ENCODE measurements at places on chromosomes 4 and X.

DNA sequence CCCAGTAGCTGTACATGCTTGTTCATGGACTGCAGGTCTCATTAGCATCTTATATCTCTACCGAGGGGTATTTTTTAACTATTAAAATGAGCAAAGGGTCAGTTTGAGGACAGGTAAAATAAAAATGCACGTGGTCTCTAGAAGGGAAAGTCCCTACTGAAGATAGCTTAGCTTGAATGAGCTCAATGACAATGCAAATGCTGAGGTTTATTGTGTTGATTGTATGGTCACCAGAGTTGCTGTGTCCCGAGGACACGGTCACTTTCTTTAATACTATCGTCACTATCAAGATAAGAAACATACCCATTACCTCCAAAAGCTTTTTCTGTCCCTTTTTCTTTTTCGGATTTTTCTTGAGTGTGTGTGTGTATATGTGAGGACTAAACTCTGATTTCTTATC, 250.5 kb upstream of the PRKX start:
- no peak overlapping the region for H3K27ac ChIP-seq
- H3K4me1 ChIP-seq = peaks cover 4% of the 10 kb centered on the region
- DNase-seq = no peak

GRCh38 chrX:154098551-154098950, 1.0 kb upstream of the MECP2 start:
- H3K27ac ChIP-seq = peak overlapping the region; percentile 89
- peaks cover 48% of the 10 kb centered on the region for H3K4me1 ChIP-seq
- DNase-seq = no peak
- H3K4me3 ChIP-seq = peak overlapping the region; percentile 76
- peaks cover 48% of the 10 kb centered on the region for H3K27me3 ChIP-seq

DNA sequence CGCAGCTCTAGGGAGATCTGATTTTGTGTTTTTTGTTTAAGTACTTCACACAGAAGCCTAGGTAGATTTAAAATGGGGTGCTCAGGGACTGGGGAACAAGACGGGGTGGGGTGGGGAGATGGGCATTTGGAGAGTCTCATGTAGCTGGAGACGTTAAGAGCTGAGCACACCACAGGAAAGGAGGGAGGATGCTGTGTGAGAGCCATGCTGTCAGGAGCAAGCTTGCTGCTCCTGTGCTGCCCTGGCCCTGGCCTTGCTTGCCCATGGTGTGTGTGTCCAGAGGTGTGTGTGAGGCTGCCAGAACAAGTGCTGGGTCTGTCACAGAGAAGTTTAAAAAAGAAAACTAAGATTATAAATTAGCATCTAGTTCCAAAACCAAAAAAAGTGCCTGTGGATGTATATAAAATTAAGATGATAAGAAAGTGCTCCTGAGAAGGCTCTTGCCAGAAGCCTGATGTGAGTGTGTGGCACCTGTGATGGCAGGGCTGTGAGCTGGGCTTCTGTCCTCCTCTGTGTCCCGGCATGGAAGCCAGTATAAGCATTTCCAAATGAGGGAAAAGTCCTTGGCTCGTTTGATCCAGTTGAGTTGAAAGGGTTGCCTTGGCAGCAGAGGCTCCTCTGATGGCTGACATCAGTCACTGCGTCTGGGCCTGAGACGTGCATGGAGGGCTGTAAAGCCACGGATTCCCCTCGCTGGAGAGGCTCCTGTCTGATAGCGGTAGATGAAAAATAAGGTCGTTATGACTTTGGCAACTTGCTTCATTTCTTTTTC, 63.5 kb downstream of the NELFA start:
- H3K4me1 ChIP-seq = no peaks in the 10 kb centered on the region
- DNase-seq = no peak
- H3K36me3 ChIP-seq = peaks cover 90% of the 10 kb centered on the region
- H3K27ac ChIP-seq = no peak overlapping the region
- no peaks in the 10 kb centered on the region for H3K27me3 ChIP-seq
- H3K4me3 ChIP-seq = no peak overlapping the region

GRCh38 chr4:62058571-62058970, 858.4 kb downstream of the ADGRL3 start:
- DNase-seq = no peak
- H3K27me3 ChIP-seq = no peaks in the 10 kb centered on the region
- H3K36me3 ChIP-seq = no peaks in the 10 kb centered on the region
- H3K4me3 ChIP-seq = no peak overlapping the region

DNA sequence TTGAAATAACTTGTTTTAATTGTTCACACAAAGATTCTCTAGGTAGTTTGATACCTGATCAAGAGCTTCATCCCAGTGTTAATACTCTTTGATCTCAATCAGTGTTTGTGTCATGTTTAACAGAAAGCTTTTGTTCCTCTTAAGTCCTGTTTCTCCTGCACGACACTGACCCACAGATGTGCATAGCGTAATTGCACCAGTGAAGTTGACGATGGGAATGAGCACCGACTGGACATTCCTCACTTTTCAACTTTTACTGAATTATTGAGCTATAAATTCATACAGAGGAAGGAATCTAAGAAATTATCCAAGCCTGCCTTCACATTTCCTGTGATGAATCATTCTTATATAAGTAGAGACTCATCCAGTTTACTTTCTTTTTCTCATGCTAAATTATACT, 878.7 kb upstream of the TENM3 start:
- no peak overlapping the region for H3K27ac ChIP-seq
- no peak overlapping the region for H3K4me3 ChIP-seq
- no peaks in the 10 kb centered on the region for H3K27me3 ChIP-seq
- DNase-seq = no peak
- no peaks in the 10 kb centered on the region for H3K36me3 ChIP-seq
- no peaks in the 10 kb centered on the region for H3K4me1 ChIP-seq

- no peak overlapping the region for H3K27ac ChIP-seq
- no peak for DNase-seq
- H3K36me3 ChIP-seq = no peaks in the 10 kb centered on the region
- no peaks in the 10 kb centered on the region for H3K4me1 ChIP-seq
- H3K4me3 ChIP-seq = no peak overlapping the region
Measured at GRCh38 chr4:14888790-14889572, 113.3 kb upstream of the CPEB2 start.

- no peak for DNase-seq
- no peak overlapping the region for H3K27ac ChIP-seq
- H3K4me3 ChIP-seq = no peak overlapping the region
- H3K27me3 ChIP-seq = peaks cover 19% of the 10 kb centered on the region
- no peaks in the 10 kb centered on the region for H3K36me3 ChIP-seq
Measured at GRCh38 chr4:7632971-7633370, 198.2 kb upstream of the PSAPL1 start.

DNA sequence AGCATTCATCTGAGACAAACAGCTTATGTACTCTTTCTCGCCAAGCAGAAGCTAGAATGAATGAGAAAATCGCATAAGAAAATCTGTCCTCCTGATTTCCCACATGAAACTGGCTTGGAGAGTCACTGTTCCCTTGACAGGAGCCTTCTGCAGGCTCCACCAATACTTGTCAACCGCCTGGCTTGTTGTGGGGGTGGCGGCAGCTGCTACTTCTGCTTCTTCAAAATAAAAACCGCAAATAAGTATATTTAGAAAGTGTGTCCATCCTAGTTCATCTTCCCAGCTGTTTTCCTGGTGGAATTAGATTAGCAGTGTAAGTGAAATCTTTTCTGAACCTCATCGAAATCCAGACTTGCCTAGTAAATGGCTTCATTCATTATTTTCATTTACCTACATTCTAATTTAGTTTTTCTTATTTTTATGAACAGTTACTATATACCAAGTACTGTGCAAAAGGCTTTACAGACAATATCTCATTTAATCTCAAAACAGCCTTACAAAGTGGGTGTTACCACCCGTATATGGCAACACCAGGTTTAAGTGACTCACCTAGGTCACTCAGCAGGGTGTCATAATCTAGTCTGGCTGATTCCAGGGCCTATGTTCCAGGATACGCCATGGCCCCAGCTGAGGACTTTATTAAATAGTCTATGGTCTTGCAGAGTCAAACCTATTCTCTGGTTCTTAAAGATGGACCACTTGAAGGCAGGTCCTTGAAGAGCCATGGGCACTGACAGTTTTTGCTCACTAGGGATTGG, 104.6 kb upstream of the IGFBP7 start:
- no peak overlapping the region for H3K4me3 ChIP-seq
- no peak overlapping the region for H3K27ac ChIP-seq
- no peak for DNase-seq
- H3K27me3 ChIP-seq = peaks cover 1% of the 10 kb centered on the region

- H3K27me3 ChIP-seq = no peaks in the 10 kb centered on the region
- H3K27ac ChIP-seq = peak overlapping the region; percentile 91
- H3K4me1 ChIP-seq = peaks cover 34% of the 10 kb centered on the region
- peak; percentile 88 for DNase-seq
Measured at GRCh38 chrX:131812847-131813825, 210.0 kb upstream of the STK26 start.

DNA sequence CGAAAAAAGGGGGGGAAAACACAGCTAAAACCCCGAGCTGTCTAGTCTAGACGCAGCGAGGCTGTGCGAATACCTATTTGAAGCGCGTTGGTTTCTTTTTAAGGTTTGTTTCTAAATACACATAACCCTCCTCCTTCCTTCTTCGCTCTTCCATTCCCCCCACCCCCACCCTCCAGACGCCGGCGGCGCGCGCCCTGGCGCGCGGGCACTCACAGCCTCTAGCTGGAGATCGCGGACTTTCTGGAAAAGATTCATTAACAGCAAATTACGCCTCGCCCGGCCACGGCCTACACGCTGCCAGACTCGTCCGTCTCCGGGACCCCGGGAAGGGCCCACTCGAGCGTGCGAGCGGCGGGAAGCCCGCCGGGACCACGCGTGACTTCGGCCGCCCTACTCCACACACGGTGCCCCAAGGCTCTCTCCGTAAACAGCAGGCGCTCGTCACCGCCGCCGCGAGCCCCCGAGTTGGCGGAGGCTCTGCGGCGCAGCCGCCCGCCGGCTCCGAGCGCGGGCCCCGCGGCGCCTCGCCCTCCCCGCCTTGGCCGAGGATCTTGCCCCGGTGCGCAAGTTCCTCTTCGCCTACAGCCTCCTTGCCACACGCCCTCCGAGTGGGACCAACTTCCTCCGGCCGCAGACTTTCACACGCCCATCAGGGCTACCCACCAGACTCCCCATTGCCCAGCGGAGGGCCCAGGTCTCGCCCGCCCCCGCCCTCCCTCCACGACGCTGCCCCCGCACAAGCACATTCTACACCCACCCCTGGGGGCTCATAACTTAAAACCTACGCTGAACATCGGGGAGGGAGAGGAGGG, 2.0 kb downstream of the BCOR start:
- peaks cover 62% of the 10 kb centered on the region for H3K27me3 ChIP-seq
- DNase-seq = peak; percentile 58
- peak overlapping the region; percentile 86 for H3K27ac ChIP-seq
- peak overlapping the region; percentile 85 for H3K4me3 ChIP-seq

- no peaks in the 10 kb centered on the region for H3K4me1 ChIP-seq
- peaks cover 51% of the 10 kb centered on the region for H3K27me3 ChIP-seq
- H3K27ac ChIP-seq = no peak overlapping the region
Measured at GRCh38 chrX:54978448-54978847, 15.5 kb downstream of the PFKFB1 start.

- H3K27ac ChIP-seq = no peak overlapping the region
- DNase-seq = no peak
- no peaks in the 10 kb centered on the region for H3K4me1 ChIP-seq
- H3K36me3 ChIP-seq = no peaks in the 10 kb centered on the region
- no peak overlapping the region for H3K4me3 ChIP-seq
- H3K27me3 ChIP-seq = peaks cover 5% of the 10 kb centered on the region
Measured at GRCh38 chr4:165177725-165178666, 29.4 kb upstream of the KLHL2 start.

DNA sequence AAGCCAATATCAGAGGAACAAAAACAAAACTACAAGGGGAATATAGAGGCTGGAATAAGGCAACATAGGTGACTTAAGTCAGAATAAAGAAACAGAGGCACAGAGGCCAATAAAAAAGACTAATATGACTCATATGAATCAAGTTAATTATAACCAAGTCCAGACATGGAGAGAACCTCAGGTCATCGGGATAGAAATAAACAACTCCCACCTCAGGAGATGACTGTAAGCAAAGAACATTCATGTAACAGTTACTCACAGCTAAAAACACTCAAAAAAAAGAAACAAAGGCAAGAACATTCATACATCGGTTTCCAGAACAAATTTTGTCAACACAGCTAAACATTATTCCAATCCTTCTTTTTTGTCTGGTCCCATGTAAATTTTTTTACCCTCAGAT, 60.3 kb upstream of the RXFP1 start:
- no peaks in the 10 kb centered on the region for H3K27me3 ChIP-seq
- H3K4me1 ChIP-seq = no peaks in the 10 kb centered on the region
- H3K36me3 ChIP-seq = no peaks in the 10 kb centered on the region
- no peak overlapping the region for H3K4me3 ChIP-seq
- no peak overlapping the region for H3K27ac ChIP-seq
- DNase-seq = no peak

GRCh38 chr4:41865981-41866798, 69.0 kb upstream of the TMEM33 start:
- H3K36me3 ChIP-seq = no peaks in the 10 kb centered on the region
- H3K4me1 ChIP-seq = peaks cover 17% of the 10 kb centered on the region
- no peak overlapping the region for H3K4me3 ChIP-seq
- H3K27ac ChIP-seq = no peak overlapping the region

GRCh38 chr4:98369322-98369721, 108.1 kb downstream of the RAP1GDS1 start:
- H3K4me1 ChIP-seq = no peaks in the 10 kb centered on the region
- H3K27ac ChIP-seq = no peak overlapping the region
- DNase-seq = no peak
- peaks cover 91% of the 10 kb centered on the region for H3K36me3 ChIP-seq
- H3K4me3 ChIP-seq = no peak overlapping the region

DNA sequence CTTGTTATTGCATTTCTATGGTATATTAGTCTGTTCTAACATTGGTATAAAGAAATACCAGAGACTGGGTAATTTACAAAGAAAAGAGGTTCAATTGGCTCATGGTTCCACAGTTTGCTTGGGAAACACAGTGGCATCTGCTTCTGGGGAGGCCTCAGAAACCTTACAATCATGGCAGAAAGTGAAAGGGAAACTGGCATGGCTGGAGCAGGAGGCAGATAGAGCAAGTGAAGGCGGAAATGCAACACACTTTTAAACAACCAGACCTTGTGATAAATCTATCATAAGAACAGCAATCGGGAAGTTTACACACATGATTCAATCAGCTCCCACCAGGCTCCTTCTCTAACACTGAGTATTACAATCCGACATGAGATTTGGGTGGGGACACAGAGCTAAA, 346.6 kb upstream of the GNPDA2 start:
- H3K4me1 ChIP-seq = no peaks in the 10 kb centered on the region
- DNase-seq = no peak
- no peaks in the 10 kb centered on the region for H3K27me3 ChIP-seq
- H3K27ac ChIP-seq = no peak overlapping the region
- H3K4me3 ChIP-seq = no peak overlapping the region
- no peaks in the 10 kb centered on the region for H3K36me3 ChIP-seq

All from activated T-cell treated with anti-CD3 and anti-CD28 coated beads, Interleukin-2, amount 50 U/mL, for 24 hours (primary cell).